ENCODE measurements at places on chromosomes 16 and 17.

- DNase-seq = no peak
Measured at GRCh38 chr17:6639586-6640535, 650 bp downstream of the KIAA0753 start.

DNA sequence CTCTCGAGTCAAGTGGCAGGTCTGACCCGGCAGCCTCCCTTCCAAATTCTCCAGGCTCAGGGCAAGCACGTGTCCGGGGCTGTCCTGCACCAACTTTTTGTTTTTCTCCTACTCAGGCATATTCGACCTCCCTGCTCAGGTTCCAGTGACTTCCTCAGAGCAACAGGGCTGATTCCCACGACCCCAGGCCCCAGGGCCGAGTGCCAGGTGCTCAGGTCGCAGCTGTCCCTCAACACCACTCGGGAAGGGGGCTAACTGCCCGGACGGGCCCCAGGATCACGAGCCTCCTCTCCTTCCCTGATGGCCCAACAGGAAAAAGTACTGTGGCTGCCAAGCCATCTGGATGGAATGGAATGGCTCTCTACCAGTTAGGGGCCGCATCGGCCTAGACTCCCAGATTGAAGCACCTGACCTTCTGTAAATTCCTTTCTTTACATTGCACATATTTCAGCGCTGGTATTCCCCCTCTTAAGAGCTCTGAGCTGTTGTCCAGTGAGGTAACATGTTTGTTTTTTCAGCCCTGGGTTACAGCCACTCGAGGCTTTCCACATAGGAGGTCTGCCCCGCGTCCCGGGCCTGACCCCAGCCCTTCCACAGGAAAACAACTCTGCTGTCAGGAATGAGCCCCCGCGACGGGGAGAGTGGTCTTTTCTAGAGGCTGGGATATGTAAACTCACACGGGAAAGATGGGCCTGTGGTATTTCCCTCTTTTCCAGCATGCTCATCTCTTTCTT is 25.0 kb downstream of the NXN start:
- DNase-seq = no peak

DNA sequence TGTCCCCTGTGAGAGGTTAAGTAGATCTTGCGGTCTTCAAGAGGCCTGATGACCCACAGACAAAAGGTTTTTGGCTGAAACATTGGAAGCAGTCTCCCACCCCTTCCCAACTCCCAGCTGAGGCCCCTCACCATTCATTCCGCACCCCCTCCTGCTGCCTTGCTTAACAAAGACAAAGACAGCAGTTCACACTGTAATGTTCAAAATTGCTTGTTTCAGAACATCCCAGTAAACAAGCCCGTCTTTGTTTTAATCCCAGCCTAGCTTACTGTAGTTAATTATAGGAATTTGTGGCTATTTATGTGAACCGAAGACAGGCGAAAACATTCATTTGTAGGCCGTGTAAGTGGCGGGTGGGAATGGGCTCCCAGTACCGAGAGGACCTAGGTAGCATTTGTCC is 55.7 kb downstream of the IRX5 start:
- DNase-seq = no peak

DNA sequence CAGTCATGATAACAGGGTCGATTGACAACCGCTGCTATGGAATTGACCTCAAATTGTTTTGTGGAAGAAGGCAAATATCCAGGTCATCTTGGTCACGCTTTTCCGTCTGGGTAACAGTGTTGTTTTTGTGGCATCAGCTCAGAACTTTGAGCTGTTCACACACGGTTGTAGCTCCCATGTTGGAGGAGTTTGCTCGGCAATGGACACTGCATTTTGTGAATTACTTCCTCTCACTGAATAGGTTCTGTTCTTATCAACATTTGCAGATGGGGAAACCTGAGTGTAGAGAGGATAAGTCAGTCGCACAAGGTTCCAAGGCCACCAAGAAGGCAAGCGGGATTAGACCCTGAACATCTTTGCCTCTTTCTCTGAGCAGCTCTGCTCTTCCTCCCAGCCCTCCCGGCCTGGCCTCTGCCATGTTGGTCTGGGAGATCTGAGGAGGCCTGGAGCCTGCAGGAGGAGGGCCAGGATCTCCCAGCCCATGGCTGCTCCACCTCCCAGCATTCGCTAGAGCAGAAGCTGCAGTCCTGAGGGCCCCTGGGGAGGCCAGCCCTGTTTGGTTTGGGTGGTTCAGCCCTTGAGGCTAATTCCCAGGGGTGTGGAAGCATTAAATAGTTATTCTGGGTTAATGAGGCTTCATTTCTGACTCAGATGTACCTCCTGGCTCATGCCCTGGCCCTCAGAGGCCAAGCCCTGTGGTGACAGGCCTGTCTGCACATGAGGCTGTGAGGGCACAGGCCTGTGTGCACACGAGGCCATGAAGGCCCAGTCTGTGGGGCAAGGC is 154.1 kb upstream of the PLCG2 start:
- no peak for DNase-seq

GRCh38 chr17:72976971-72977770 is 115.3 kb downstream of the SLC39A11 start:
- no peak for DNase-seq

GRCh38 chr16:56629531-56629930 is 2.9 kb upstream of the MT1M start:
- no peak for DNase-seq

DNA sequence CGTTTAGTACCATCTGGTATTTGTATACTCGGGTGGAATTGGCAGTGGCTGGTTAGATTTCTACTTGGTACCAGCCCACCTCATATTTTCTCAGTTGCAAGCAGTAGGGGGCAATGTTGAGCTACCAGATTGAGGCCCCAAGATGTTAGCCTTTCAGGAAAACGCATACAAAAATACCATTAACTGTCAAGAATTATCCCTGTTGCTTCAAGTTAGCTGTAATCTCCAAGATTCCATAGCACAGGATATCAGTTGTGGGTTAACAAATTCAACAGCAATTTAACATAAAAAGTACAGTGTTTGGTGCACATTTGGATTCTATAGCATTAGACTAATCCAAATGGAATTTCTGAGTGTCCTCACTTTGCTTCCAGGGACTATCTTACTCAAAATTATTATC is 188.2 kb downstream of the FTO start:
- peak; percentile 34 for DNase-seq

DNA sequence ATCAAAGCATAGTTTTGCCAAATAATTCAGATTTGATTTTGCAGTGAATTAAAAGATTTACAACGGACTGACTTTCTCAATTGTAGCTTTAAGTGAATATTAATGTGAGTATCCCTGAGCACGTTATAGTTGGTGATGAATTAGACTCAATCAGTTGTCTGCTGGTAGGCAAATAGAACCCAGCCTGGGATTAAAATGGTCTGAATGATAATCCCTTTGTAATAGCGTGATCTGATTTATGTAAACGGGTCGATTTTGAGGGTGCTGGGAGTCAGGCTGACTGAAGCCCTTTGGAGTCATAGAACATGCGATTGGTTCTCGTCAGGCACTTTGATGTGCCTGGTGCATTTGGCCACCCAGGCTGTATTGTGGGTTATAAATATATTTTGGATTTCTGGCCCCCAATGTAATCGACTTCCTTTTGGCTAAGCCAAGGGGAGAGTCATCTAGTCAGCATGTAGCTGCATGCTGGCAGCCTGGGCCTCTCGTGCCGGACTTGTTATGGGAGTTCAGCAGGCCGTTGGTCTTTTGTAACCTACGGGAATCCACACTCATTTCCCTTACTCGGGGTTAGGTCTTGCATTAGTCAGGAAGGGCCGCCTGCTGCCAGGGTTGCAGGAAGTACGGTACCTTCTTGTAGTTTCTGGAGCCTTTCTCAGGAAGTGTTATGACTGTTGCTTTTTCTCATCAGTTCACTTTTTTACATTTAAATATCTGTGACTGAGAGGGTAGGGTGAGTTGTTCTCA is 5.4 kb downstream of the PGS1 start:
- DNase-seq = no peak

DNA sequence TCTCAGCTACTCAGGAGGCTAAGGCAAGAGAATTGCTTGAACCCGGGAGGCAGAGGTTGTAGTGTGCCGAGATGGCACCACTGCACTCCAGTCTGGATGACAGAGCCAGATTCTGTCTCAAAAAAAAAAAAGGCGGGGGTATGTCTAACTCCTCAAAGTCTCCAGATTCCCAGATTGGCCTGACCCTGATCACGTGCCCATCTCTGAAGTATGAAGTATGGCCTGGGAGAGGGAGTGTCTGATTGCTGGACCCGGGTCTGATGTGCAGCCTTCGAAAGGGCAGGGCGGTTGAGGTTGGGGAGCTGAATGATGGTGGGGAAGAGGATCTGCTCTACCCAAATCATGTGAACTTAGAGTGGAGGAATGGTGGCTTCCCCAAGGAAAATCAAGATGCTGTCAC is 17.3 kb upstream of the AQP8 start:
- DNase-seq = no peak

DNA sequence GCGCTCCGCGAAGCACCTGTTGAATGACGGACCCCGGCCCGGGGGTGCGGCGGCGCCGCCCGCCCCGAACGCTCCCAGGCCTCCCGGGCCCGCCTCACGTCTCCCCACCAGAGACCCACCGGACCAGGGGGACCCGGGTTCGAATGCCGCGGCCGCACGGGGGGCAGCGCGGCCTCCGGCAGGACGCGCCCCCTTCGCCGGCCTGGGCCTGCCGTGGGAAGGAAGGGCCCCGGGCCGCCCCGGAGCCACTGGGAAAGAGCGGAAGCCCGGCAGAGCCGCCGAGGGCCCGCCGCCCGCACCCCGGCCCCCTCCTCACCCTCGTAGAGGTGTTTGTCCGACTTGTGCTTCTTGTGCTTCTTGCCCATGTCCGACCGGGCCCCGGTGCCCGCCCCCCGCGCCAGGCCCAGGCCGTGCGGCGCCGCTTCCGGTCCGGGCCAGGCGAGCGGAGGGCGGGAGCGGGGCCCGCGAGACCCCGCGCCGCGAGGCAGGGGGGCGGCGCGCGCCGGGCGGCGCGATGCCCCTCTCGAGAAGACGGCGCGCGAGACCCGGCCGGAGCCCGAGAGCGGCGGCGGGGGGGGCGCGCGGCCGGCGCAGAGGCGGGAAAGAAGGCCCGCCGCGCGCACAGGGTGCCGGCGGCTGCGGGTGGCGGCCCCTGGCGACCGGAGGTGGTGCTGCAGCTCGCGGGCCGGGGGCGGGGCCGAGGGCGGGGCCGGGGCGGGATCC is at the start of gene BRD7:
Gene BRD7 (minus strand): TSS at position 579 of the 723 bp plus-strand sequence. CDS start 214 bp downstream, at position 365.
- DNase-seq = peak; percentile 34

DNA sequence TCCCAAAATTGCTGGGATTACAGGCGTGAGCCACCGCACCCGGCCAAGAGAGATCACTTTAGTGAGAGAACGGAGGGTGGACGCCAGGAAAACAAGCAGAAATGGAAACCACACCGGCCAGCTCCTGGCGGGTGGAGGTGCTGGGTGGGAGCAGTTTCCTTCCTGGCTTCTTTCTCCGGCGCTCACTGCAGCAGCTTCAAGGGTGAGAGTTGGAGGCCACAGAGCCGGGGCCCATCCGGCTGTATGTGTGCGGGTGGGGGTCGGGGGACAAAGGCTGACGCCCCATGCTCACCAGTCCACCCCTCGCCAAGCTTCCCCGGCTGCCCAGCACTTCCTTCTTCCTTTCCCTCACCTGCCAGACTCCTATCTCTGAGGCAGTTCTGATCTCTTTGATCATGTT is 13.5 kb upstream of the BHLHA9 start:
- DNase-seq = no peak

GRCh38 chr17:40425741-40426140 is 8.0 kb upstream of the TOP2A start:
- DNase-seq = no peak

DNA sequence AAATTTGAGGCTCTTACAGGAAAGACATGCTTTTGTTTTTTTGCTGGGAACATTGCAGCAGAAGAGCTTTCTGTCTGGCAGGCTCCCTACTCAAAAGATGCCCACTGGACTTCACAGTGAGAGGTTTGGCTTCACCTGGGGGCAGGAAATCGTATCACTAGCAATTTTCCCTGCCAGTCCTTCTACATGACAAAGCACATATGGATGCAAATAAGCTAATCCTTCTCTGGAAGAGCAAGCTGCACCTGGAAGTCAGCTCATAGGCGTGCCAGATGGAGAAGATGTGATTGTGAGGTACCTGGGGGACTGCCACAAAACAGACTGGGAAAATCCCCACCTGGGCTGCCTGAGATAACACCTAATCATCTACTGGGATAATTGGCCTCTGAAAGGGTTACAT is 195.0 kb upstream of the CPHXL start:
- no peak for DNase-seq

GRCh38 chr17:2020721-2021120 is 4.4 kb downstream of the RTN4RL1 start:
- DNase-seq = no peak

GRCh38 chr16:78606545-78606944 is 507.1 kb downstream of the WWOX start:
- peak; percentile 17 for DNase-seq

- no peak for DNase-seq
Measured at GRCh38 chr17:77476498-77476897, 335.7 kb downstream of the SEC14L1 start.

GRCh38 chr16:49618955-49619354 is 237.0 kb downstream of the ZNF423 start:
- no peak for DNase-seq

DNA sequence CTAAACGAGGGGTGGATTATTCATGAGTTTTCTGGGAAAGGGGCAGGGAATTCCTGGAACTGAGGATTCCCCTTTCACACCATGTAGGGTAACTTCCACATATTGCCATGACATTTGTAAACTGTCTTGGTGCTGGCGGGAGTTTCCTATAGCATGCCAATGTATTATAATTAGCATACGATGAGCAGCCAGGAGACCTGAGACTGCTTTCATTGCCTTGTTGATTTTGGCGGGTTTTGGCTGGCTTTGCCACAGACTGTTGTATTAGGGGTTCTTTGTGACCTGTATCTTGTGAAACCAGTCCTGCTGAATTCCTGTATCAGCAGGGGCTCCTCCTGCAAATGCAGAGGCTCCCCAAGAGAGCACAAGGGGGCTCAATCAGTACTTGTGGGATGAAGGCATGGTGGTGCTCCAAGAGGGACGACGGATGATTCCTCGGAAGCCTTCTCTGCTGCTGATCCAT is 104.4 kb upstream of the CACNG5 start:
- DNase-seq = no peak

GRCh38 chr17:58335779-58336455 is 7.3 kb upstream of the TSPOAP1 start:
- DNase-seq = no peak

GRCh38 chr17:74369221-74369620 is 1.9 kb downstream of the GPR142 start:
- DNase-seq = no peak

DNA sequence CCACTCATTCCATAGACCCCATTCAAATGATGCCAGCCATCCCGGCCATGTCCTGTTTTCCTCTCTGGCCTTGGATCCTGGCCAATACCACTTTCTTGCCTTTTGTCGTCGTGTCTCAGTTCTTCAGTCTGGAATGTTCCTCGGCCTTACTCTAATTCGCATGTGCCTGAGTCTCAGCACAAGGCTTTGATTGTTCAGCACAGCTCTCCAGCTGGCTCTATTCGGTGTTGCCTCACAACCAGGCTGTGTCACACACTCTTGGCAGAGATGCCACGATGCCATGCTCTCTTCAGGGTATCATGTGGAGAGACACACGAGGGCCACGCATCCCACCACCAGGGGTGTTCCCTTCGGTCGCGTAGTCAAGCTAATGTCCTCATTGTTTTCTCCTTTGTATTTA is 1.8 kb upstream of the VPS4A start:
- DNase-seq = no peak

All from NCI-H774 (cell line).